Spinal cord (tissue), 10 donors: ENCODE measurements at places on chromosomes 13 and 19.

DNA sequence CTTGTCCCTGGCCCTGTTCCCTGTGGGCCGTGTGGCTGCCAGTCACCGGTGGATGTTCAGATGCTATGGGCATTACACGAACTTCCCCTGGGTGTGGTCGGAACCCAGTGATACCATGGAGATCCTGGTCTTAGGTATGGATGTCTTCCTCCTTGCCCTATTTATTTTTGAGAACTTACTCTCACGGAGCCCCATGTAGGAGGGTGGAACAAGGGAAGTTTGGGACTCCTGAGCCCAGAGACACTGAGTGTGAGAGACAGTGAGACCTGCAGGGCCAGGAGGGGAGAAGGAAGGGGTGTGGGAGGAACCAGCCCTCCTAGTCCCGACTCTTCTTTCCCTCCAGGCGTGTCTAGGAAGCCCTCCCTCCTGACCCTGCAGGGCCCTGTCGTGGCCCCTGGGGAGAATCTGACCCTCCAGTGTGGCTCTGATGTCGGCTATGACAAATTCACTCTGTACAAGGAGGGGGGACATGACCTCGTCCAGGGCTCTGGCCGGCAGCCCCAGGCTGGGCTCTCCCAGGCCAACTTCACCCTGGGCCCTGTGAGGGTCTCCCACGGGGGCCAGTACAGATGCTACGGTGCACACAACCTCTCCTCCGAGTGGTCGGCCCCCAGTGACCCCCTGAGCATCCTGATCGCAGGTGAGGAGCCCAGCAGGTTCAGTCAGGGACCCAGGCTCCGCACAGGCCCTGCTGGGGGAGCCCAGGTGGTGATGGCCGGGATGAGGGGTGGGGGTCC is 14.9 kb upstream of the KIR3DL3 start:
- DNase-seq: no peak

- no peak for DNase-seq
Measured at GRCh38 chr13:97435794-97436193, 1.8 kb downstream of the RAP2A start.

- DNase-seq: no peak
Measured at GRCh38 chr19:43687660-43687997, 17.7 kb upstream of the PLAUR start.

GRCh38 chr19:23070353-23071146 is 46.3 kb upstream of the ZNF730 start:
- no peak for DNase-seq

DNA sequence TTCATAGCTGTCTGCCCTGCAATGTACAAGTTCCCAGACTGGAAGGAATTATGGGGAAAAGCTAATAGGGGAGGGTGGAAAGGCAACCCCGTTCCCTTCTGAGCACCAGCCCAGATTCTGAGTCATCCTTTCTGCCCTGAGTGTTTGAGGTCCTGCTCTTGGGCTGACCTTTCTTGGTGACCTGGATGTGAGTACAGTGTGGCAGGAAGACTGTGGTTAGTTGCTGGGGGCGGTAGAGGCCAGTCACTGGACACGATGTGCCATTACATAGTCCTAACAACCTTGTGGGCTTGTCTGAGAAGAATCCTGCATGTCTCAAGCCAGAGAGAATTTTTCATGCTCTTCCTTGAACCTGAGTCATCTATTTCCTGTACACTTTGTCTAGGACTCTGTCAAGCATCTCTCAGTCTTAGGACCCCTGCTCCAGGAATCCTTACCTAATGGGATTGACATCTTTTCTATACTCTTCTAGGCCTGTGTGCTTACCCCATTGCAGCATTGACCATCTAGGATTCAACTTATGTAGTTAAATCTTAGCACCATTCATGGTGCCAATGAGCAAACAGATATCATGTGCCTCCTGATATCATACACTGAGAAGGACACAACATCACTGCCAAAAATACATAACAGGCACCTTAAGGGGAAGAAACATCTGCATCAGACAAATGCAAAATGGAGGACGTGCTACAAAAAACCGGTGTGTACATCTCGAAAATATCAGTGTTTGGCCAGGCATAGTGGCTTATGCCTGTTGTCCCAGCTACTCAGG is 8.1 kb upstream of the ANGPTL4 start:
- DNase-seq: no peak

DNA sequence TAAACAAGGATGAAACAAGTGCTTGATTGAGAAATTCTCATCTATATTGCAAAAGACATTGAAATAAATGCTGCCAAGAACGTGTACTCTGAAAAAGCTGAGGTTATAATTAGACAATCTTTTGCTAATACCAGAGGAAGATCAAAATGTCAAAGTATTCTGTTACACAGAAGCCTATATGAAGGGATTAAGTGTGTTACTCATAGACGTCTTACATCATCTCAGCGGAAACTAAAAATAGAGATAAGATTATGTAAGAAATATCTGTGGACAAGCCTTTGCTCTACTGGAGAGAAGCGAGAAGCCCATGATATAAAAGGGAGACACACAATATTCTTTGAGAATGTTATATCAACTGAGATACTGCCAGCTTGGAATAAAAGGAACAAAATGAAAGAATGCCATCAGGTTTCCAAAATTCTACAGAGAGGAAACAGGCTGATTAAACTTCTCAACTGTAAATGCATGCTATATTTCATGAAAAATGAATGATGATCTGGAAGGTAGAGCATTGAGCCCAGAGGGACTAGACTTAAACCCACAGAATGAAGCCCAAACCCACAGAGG is 699.0 kb downstream of the GPC5 start:
- no peak for DNase-seq
